ENCODE measurements at places on chromosomes 3 and 15. TPM values are rescaled to one million over a fixed set of nuclear protein-coding genes. Genes with fewer than 3 reads are reported as not detected.

NMNAT3 gene
- total RNA-seq: 2.1 TPM

TUSC7 gene
- not detected for total RNA-seq

ANKRD34C gene
- not detected for total RNA-seq

CCR3 gene
- not detected for total RNA-seq

CYP8B1 gene
- not detected for total RNA-seq

CLDN1 gene
- total RNA-seq: 28.6 TPM

PSMD6 gene
- 74.5 TPM for total RNA-seq

HGD gene
- total RNA-seq: 19.2 TPM

UPK1B gene
- total RNA-seq: 13.6 TPM

IMPG2 gene
- total RNA-seq: 0.04 TPM

FOXL2NB gene
- total RNA-seq: 0.95 TPM

SLC27A2 gene
- total RNA-seq: 42.0 TPM

GABRA5 gene
- total RNA-seq: 115 TPM

TM4SF1 gene
- total RNA-seq: 1,846 TPM

TAGLN3 gene
- not detected for total RNA-seq

TNFAIP8L3 gene
- 16.4 TPM for total RNA-seq

INSYN1 gene
- total RNA-seq: 2.2 TPM

ZKSCAN7 gene
- not detected for total RNA-seq

LTK gene
- 0.20 TPM for total RNA-seq

CLDN16 gene
- 0.34 TPM for total RNA-seq

EDC3 gene
- total RNA-seq: 20.1 TPM

IQCF5 gene
- total RNA-seq: not detected

MOBP gene
- total RNA-seq: not detected

ATP8B4 gene
- 0.91 TPM for total RNA-seq

PLCL2 gene
- total RNA-seq: 6.2 TPM

RBP2 gene
- total RNA-seq: not detected

ZMYND10 gene
- 1.5 TPM for total RNA-seq

FETUB gene
- 0.14 TPM for total RNA-seq

MUC4 gene
- not detected for total RNA-seq

PLSCR2 gene
- not detected for total RNA-seq

NMD3 gene
- 43.5 TPM for total RNA-seq

PRR23C gene
- total RNA-seq: not detected

CHDH gene
- 1.4 TPM for total RNA-seq

VPS13C gene
- total RNA-seq: 11.5 TPM

GPR62 gene
- total RNA-seq: not detected

CHRFAM7A gene
- 6.6 TPM for total RNA-seq

SST gene
- total RNA-seq: not detected

GLT8D1 gene
- 39.2 TPM for total RNA-seq

CCR1 gene
- total RNA-seq: not detected

CGNL1 gene
- 0.93 TPM for total RNA-seq

C3orf80 gene
- 1.8 TPM for total RNA-seq

TM2D3 gene
- 25.6 TPM for total RNA-seq

SERINC4 gene
- not detected for total RNA-seq

PROK2 gene
- total RNA-seq: not detected

PLA2G4D gene
- not detected for total RNA-seq

SECISBP2L gene
- total RNA-seq: 9.0 TPM

SLC12A1 gene
- total RNA-seq: not detected

MNS1 gene
- total RNA-seq: 2.7 TPM

All from A549 treated with ZK216348 at 1 μM for 4 hours (cell line).